ENCODE measurements at places on chromosomes 11 and 22.

- DNase-seq: no peak
Observed at GRCh38 chr11:5272395-5273017, 2.8 kb upstream of the HBE1 start.

DNA sequence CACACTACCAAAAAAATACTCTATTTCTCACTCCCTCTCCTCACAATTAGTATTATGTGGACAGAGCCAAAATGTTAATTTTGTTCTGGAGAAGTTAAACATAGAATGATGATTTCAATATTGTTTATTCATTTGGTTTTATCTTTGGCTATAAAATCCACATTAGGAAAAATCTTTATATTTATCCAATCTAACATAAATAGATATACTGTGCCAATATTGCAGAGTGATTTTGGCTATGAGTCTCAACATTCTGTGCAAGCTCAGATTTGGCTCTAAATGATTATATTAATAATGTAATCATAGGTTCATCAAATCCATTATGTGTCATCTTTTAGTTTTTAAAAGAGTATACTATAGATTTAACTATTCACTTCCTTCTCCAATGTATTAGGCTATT, 667.5 kb upstream of the CHORDC1 start:
- no peak for DNase-seq

GRCh38 chr22:34490886-34491285, 570.6 kb upstream of the LARGE1 start:
- no peak for DNase-seq

GRCh38 chr22:24160546-24160945, 20.7 kb upstream of the SUSD2 start:
- DNase-seq: no peak

DNA sequence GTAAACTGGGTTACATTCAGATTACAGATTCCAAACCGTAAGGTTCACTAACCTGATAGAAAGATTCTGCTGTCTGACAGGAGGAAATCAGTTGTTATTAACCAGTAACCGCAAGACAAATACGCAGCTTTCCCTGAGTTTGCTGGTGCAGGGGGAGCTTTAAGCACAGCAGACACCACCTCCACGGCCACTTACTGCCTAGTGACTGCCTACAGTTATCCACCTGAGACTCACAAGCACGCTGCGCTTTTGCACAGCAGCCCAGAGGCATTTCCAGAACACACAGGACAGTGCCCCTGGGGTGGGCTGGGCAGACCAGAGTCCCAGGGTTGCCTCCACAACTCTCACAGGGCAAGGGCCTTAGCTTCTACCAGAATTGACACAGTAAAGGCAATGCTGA, 90.9 kb downstream of the CTTN start:
- no peak for DNase-seq

DNA sequence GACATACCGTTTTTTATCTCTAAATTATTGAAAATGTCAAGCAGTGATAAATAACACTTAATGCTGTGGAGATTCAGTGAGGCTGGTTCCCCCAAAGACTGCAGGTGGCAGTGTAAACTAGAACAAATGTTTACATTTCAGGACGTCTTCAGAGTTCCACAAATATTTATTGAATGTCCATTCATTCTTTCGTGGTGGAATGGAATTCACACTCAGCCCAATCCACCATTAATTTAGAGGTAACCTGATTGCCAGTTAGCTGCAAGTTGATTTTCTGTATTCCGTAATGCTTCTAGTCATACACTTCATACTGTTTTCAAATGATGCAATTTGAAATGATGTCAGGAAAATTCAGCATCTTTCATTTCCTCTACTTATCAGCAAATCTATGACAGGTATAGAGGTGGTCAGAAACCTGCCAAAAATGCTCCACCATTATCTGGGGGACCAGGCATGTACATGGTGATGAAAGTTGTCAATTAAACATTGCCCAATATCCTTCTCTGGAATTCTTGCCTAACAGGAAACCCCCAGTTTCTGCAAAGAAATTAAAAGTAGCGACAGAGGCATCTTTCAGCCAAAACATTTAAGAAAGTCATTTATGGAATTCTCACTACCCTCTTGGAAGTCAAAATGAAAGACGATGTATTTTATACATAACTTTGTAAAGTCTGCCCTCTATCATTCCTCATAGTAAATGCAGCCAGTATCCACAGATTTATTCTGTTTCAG, 94.3 kb upstream of the BMAL1 start:
- peak; percentile 51 for DNase-seq

GRCh38 chr22:45785458-45785857, 113.8 kb downstream of the ATXN10 start:
- DNase-seq: no peak

- peak; percentile 41 for DNase-seq
Observed at GRCh38 chr11:102599642-102600261, 25.4 kb downstream of the MMP20 start.

DNA sequence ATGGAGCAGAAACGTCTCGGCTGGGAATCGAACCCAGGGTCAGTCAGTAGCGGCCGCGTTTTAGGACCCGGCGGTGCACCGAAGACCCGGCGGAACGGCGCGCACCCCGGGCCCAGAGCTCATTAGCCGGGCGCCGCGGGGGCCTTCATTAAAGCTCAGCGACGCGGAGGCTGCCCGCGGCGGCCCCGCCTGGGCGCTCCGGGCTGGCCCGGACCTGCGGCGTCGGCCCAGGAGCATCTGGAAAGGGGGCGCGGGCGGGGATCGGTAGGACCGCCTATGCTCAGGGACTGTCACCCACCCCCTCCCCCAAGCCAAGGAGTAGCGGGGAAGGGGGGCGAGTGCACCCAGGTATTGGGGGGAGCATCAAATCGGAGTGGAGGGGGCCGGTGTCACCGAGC, 52.2 kb downstream of the CYTH4 start:
- DNase-seq: no peak

DNA sequence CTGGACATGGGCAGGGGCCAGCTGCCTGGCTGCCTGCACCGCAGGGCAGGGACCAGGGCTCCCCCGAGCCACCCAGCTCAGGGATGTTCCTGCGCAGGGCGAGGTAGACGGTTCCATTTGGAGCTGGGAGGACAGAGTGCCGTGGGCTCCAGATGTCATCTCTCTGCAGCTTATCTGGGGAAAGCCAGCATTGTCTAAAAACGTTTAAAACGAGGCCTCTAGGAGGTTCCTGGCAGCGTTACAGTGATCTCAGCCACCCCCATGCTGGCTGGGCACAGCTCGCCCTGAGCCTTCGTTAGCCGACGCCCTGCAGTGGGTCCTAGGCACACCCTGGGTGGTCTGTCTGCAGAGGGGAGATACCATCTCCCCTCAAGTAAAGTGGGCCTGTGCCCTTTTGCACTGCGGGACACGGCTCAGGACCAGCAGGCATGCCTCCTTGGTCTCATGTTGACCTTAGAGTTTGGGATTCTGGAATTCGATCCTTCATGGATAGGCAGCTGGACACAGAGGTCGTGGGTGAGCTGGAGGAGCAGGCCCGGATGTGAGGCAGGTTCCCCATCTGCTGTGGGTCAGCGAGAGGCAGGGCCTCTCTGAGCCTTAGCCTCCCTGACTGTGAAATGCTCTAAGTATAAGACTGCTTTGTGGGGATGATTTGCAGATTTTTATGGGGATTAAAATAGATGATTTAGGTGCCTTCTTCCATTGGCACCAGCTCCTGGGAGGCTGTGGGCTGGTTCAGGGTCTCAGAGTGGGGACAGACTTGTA, 14.1 kb downstream of the SYNGR1 start:
- no peak for DNase-seq

DNA sequence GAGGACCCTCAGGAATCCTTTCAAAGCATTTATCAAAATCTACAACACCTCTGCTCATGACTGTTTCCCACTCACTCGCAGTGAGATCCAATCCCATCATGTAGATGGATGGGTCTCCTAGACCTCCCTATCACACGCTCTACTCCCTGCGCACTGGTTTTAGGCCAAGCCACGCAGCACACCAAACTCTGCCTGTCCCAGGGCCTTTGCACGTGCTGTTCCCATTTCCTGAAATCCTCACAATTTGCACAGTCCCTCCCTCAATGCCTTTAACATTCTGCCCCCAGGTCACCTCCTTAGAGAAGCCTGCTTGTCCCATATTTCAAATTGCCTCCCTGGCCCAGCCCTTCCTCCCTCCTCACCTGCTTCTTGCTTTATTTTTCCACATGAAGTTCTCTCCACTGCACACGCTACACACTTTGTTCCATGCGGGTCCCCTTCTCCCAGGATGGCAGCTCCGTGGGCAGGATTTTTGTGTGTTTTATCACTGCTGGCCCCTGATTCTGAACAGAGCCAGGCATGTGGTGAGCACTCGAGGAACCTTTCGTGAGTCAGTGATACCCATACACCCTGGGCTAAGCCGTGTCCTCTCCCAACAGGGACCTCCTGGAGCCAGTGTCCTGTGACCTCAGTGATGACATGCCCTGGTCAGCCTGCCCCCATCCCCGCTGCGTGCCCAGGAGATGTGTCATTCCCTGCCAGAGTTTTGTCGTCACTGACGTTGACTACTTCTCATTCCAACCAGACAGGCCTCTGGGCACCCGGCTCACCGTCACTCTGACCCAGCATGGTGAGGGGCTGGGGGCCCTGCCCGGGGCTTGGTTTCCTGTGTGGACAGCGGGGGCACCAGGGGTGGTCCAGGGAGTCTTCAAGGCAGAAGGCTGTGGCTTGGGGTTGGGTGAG, 12.2 kb downstream of the CSF2RB start:
- no peak for DNase-seq

- no peak for DNase-seq
Observed at GRCh38 chr22:48919851-48920589, 907.7 kb downstream of the BRD1 start.

GRCh38 chr22:43338766-43339345, 4.3 kb downstream of the SCUBE1 start:
- no peak for DNase-seq

GRCh38 chr11:114076921-114077331, 17.4 kb downstream of the ZBTB16 start:
- no peak for DNase-seq

GRCh38 chr22:16954060-16954403, 54.0 kb downstream of the GAB4 start:
- no peak for DNase-seq

DNA sequence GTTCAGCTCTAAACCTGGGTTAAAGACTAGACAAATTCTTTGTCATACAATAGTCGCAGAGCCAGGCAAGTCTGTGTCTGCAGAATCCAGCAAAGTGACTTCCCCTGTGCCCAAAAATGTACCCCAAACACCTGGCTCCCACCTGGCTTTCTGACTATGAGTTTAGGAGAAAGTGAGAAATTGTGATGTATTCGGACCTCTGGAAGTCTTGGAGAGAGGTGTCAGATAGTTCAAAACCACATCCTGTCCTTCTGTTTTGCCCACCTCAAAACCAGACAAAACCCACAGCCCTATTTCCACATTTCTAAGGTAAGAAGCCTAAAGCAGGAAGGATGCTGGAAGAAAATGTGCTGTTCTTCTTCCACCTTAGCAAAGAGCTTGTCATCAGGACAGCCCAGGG, 63.8 kb upstream of the CLMP start:
- DNase-seq: no peak

DNA sequence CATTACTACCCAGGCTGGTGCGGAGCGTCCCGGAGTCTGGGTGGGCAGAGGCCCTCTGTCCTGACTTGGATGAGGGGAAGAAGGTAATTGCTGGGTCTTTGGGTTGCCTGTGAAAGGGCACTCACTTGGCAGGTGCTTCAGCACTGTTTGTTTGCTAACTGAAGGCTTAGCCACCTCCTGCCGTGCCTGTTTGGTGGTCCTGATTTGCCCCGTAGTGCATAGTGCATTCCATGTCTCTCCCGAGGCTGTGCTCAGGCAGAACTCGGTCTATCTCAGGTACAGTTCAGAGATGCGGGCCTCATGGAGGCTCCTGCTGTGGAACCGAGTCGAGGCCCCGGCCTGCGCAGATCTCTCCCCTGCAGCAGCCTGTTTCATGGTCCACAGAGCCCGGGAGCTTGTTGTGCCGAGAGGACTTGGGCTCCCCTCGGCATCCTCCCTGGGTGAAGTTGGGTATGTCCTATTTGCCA, 146.2 kb downstream of the TBC1D22A start:
- no peak for DNase-seq

DNA sequence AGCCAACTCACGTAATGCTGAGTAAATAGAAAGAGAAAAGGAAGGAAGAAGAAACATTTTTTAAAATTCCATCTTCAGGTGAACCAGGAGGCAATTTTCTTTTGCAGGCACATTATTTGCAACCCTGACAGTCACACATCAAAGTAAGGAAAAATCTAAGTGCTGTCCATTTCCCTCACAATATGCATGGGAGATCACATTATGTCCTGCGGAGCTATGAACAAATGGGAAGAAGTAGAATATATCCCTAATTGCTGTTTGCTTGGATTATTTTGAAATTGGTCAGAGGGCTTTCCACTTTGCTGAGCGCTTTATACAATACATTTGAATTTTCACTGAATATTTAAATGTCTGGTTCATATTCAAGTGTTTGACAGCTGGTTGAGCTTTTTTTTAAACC, 133.8 kb upstream of the API5 start:
- DNase-seq: no peak

DNA sequence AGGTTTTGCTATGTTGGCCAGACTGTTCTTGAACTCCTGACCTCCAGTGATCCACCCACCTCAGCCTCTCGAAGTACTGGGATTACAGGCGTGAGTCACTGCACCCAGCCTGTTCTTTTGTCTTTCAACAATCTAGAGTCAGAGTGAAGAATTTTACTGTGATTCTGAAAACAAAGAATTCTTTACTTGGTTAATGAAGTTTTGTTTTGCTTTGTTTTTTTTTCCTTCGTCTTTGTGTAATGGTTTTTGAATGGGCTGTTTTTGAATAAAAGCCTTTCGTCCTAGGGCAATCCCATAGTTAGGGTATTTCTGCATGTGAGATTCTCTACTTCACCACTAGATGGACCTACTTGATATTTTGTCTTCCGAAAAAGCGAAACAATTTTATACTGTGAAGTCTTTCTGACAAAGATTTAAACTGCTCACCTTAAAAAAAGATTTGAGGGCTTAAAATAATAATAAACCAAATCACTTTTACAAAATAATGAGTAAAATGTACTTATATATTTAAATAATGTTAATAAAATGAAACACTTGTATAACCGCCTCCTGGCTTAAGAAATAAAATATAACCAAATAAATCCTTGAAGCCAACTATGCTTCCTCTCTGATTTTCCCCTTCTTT, 43.4 kb upstream of the SC5D start:
- DNase-seq: peak; percentile 50

DNA sequence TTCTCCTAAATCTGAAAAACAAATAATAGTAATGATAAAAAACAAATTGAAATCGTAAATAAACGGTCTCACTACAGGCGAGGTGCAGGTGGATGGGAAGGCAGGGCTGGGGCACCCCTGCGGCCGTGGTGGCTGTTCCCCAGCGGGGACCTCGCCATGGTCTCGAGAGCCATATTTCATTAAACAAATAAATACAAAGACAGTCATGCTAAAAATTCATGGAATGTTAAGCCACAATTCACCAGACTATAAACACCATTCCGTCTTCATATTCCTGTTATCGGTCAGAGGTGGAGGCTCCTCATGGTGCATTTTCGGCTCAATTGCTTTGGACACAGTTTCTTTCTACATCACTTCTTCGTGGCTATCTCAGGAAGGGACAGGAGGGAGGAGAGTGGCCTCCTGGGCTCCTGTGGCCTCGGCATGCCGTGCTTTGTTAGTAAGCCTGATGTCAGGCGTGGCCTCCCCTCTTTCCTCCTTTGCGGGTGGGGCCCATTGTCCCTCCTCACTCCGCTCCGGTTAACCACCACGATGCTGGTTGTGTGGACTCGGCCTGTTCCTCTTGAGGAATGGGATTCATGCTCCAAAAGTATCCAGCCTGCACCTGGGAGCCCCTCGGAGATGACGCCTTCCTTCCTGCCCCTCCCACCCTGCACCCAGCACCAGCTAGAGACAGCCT, 16.1 kb upstream of the BRSK2 start:
- DNase-seq: no peak

GRCh38 chr11:4156571-4156970, 62.0 kb downstream of the RRM1 start:
- DNase-seq: no peak
